Testis (tissue), 5 donors: ENCODE measurements at places on chromosomes 6 and 20.

DNA sequence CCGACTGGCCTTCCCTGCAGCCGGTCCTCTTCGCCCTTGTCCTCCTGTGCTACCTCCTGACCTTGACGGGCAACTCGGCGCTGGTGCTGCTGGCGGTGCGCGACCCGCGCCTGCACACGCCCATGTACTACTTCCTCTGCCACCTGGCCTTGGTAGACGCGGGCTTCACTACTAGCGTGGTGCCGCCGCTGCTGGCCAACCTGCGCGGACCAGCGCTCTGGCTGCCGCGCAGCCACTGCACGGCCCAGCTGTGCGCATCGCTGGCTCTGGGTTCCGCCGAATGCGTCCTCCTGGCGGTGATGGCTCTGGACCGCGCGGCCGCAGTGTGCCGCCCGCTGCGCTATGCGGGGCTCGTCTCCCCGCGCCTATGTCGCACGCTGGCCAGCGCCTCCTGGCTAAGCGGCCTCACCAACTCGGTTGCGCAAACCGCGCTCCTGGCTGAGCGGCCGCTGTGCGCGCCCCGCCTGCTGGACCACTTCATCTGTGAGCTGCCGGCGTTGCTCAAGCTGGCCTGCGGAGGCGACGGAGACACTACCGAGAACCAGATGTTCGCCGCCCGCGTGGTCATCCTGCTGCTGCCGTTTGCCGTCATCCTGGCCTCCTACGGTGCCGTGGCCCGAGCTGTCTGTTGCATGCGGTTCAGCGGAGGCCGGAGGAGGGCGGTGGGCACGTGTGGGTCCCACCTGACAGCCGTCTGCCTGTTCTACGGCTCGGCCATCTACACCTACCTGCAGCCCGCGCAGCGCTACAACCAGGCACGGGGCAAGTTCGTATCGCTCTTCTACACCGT is 6.1 kb downstream of the UBD start:
- peak; percentile 55 for DNase-seq

DNA sequence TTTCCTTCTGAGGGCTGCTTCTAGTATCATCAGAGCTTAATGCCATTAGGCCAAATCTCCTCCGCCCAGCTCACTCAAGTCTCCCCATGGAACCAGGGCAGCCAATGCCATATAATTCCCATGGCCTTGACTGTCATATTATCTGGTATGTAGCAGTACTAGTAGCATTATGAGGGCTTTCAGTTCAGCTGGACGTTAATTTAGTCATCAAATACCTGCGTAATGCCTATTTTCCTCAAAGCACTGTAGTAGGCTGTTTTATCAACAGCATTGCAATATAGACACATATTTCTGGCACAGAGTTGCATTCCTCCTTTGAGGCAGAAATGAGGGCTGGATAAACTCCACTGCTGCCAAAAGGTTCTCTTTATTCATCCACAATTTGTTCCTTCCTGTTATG is 1.7 kb downstream of the KCTD20 start:
- DNase-seq, result no peak

GRCh38 chr6:3231247-3232016 is 4.0 kb upstream of the TUBB2B start:
- peak; percentile 86 for DNase-seq

DNA sequence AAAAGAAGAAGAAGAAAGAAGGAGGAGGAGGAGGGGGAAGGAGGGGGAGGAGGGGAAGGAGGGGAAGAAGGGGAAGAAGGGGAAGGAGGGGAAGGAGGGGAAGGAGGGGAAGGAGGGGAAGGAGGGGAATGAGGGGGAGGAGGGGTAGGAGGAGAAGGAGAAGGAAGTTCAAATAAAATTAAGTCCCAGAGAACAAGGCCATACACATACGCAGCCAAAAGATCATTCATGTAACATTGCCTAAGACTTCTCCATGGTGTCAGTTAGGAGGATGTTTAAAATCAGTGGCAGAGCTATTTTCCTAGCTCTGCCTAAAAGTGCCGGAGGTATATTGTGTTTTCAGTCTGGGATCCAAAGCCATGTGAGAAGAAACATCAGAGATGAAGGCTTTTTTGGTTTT is 75.8 kb downstream of the PLCB4 start:
- DNase-seq, result no peak

GRCh38 chr20:53582574-53583351 is 10.9 kb downstream of the ZNF217 start:
- DNase-seq, result no peak

GRCh38 chr20:49867453-49868215 is 47.7 kb downstream of the SPATA2 start:
- no peak for DNase-seq

GRCh38 chr6:123529058-123529457 is 107.7 kb downstream of the TRDN start:
- DNase-seq, result no peak

GRCh38 chr20:46028772-46029371 is at the start of gene SLC12A5:
Gene SLC12A5 (plus strand): TSS chr20:46029215. CDS start chr20:46029345, 130 bp downstream.
- DNase-seq, result no peak

DNA sequence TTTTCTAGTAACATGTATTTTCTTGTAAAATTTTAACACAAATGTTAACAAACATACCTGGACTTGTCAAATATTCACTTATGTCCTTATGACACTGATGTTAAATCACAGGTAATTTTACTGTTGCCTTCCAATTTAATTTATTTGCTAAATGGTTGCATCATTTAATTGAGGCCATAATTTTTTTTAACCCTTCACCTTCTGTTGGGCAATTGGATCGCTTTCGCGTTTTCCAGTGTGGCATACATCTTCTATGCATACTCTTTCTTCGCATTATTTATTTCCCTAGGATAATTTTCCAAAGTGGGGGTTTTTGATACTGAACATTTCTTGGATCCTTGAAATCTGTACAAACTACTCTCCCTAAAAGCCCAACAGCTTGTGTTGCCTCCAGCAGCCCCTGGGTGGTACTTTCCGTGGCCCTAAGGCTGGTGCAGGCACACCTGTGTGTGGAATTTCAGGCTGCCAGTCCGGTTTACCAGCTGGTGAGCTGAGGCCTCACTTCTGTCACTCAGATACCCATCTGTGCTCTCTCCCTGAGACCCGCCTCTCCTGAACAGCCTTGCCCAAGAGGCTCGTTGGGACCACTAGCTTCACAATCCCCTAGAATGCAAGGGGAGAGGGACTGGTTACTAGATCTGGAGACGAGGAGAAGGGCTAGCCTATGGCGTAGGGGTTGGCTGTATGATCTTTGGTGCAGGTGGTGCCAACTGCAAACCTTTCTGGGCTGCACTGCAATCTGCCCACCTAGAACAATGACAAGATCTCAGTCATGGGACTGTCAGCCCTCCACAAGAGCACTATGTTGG is 11.2 kb upstream of the C20orf144 start:
- DNase-seq, result no peak

- no peak for DNase-seq
These were observed 2.9 kb downstream of the SIRPB1 start for GRCh38 chr20:1616858-1617434.

- DNase-seq, result no peak
These were observed 874.7 kb downstream of the TFAP2A start for GRCh38 chr6:9540126-9540525.

DNA sequence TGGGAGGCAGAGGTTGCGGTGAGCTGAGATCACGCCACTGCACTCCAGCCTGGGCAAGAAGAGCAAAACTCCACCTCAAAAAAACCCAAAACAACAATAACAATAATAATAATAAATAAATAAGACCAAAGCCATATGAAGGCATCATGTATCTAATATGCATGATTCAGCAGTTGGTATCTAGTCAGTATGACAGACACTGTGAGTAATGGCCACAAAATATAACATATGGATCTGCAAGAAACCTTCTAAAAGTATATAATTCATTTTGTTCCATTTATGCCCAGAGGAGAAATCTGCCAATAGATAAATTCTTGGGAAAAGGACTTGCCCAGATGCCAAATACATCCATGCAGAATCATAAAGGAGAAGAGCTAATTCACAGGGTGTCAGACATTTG is 252.3 kb downstream of the BTBD9 start:
- DNase-seq, result no peak
